Stimulated activated CD8-positive, alpha-beta memory T cell treated with anti-CD3 and anti-CD28 coated beads, Interleukin-7, amount 100 ng/mL, for 48 hours (primary cell): ENCODE measurements at places on chromosomes 11 and 22.

DNA sequence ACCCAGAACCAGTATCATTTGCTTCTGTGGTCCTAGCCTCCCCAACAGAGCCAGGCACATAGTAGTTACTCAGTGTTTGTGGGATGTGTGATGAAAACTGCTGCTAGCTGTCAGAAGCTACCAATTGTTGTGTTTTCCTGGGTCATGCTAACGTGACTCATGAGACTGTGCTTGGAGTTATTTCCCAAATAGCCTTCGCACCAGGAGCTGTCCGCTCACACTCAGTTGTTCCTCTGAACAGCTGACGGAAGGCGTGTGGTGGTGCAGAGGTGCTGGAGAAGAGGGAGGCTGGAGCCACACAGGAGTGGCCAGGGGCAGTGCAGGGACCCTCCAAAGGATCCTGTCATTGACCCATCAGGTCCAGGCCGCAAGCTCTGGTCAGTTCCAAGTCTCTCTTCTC, 53.9 kb upstream of the TBCEL start:
- no peak for DNase-seq

- DNase-seq: no peak
Observed at GRCh38 chr11:64084951-64085710, 49.4 kb downstream of the FLRT1 start.

GRCh38 chr11:113274713-113275582, 39.4 kb upstream of the TTC12 start:
- no peak for DNase-seq

DNA sequence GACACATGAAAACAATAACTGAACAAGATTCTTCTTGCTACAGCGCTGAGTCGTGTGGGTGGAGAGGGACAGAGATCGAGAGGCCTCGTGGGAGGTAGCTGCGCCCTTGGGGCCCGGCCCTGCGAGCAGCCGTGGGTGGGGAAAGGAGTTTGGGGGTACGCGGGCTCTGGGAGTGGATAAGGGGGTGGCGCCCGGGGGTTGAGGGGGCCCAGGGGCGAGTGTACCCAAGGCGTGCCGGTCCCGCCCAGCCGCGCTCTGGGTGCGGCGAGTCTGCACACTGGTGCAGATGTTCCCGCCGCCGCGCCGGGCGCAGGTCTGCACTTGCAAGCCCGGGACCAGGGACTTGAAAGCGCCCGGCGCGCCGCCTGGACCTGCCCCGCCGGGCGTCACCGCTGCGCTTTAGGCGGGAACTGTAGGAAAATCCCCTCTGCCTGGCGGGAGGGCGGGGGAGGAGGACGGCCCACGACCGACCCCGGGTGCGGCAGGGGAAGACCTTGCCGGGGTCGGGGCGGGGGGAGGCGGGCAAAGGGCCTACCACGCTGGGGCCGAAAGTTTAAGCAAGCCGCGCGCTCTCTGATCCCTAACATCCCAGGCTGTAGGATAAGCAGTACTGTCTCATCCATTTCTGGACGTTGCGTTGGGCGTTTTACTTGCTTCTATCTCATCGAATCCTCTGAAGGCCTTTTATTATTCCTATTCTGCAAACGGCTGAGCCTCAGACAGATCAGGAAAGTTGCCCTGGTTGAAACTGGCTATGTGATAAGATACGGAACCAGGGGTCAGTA, 1.4 kb upstream of the KREMEN1 start:
- DNase-seq: no peak

- DNase-seq: no peak
Observed at GRCh38 chr22:39129081-39129480, 23.4 kb downstream of the CBX7 start.

DNA sequence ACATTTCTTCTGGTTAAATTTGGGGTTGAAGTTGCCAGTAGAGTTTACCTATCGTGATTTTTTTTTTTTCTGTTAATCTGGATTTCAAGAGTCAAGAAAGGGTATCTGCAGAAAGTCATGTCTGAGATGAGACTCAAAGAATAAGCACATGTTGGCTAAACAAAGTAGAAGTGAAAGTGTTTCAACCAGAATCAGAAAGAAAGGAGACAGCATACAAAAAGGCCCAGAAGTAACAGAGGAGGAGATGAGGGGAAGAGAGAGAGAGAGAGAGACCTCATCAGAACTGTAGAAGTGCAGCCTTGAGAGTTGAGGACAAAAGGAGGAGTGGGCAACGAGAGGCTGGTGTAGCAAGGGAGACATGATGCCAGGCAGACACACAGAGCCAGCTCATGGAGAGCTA, 54.9 kb downstream of the SVIP start:
- DNase-seq: no peak

DNA sequence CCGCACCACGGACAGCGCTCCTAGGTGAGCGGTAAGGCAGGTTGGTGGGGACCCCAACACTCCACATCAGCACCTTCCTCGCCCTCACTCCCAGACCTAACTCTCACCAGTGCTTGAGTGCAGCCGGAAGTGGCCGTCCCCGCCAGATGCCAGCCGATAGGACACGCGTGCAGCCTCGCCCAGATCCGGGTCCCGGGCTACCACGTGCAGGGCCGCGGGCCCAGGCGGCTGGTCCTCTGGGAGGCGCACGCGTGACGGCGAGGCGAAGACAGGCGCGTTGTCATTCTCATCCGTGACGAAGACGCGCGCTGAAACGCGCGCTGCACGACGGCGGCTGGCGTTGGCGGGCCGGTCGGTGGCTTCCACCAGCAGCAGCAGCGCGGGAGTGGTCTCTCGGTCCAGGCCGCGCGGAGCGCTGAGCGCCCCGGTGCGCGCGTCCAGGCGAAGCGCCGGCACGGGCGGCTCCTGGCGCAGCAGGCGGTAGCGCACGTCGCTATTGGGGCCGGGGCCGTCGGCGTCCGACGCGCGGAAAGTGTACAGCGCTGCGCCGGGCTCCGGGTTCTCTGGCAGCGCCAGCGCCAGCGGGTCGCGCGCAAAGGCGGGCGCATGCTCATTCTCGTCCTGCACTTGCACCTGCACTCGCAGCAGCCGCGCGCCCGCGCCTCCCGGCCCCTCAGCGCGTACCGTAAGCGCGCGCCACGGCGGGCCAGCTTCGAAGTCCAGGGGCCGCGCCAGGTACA, 10.8 kb upstream of the TPP1 start:
- no peak for DNase-seq

DNA sequence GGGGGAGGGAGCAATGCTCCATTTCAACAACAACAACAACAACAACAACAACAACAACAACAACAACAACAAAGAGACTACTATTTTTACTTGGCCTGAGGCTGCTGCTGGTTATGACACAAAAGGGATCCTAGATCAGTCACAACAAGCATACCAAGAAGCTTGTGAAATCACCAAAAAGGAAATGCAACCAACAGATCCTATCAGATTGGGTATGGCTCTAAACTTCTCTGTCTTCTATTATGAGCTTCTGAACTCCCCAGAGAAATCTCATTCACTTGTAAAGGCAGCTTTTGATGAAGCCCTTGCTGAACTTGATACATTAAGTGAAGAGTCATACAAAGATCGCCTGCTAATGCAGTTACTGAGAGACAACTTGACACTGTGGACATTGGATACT, 10.5 kb upstream of the MS4A2 start:
- no peak for DNase-seq

DNA sequence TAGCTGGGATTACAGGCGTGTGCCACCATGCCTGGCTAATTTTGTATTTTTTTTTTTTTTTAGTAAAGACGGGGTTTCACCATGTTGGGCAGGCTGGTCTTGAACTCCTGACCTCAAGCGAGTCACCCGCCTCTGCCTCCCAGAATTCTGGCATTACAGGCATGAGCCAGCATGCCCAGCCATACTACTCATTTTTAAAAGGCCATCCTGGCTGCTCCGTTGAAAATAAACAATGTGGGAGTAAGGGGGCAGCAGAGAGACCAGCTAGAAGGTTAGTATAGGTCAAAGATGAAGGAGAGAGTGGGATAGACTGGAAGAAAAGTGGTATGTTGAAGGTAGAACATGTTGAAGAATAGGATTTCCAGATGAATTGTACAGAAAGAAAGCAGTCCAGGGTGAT, 17.6 kb upstream of the LIN7C start:
- DNase-seq: no peak

DNA sequence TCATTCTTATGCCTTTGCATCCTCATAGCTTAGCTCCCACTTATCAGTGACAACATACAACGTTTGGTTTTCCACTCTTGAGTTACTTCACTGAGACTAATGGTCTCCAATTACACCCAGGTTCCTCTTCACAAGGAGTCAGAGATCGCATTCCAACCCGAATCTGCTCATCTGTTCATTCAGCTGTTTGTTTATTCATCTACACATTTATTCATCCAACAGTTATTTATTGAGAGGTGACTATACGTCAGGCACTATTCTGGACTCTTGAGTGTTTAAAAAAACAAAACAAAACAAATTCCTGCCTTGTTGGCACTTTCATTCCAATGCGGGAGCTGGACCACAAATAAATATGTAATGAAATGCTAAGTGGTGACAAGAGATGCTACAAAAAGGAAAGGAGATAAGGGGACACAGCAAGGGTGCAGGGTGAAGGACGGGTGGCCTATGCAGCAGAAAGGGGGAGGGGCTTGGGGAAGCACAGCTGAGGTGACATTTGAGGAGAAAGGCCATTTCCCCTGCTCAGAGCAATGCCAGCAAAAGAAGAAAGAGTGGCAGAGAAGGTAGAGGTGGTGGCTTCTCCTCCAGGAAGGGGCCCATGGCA, 393.8 kb upstream of the SYN3 start:
- no peak for DNase-seq

DNA sequence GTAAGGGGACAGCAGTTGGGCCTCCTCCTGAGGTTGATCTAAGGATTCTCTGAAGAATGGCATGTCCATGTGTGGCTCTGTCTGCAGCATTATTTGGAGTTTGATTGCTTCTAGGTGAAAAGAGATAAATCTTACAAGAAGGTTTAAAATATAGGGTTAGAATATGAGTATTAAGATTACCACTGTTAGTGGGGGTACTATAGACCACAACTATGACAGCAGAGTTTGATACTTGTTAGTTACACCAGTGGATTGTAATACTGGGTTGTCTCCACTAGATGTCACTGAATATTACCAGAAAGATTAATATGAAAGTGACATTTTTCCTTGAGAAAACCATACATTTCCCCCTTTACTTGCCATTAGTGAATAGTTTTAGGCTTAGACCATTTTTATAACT, 47.9 kb downstream of the ZNF280B start:
- DNase-seq: no peak

- DNase-seq: no peak
Observed at GRCh38 chr11:122304973-122305372, 189.0 kb upstream of the BLID start.

- DNase-seq: no peak
Observed at GRCh38 chr11:109914809-109915653, 178.2 kb upstream of the ZC3H12C start.
